ENCODE measurements at places on chromosomes 16 and 17. TPM values are rescaled to one million over a fixed set of nuclear protein-coding genes. Genes with fewer than 3 reads are reported as not detected.

The SOX9 gene
- not detected for total RNA-seq

The C17orf58 gene
- 1.2 TPM for total RNA-seq

The ZG16B gene
- total RNA-seq = not detected

The TM4SF5 gene
- total RNA-seq = not detected

The UTS2R gene
- total RNA-seq = not detected

The SPATA22 gene
- not detected for total RNA-seq

GRCh38 chr16:85642762-85643358 is 29.7 kb downstream of the GSE1 start:
- DNase-seq = no peak
- no peaks in the 10 kb centered on the region for H3K27me3 ChIP-seq
- no peak overlapping the region for H3K4me3 ChIP-seq
- no peaks in the 10 kb centered on the region for H3K36me3 ChIP-seq
- no peaks in the 10 kb centered on the region for H3K4me1 ChIP-seq

GRCh38 chr17:1399679-1400512 is at the start of gene YWHAE:
YWHAE (minus strand) TSS chr17:1400222; CDS start chr17:1400110, 112 bp downstream.
- peaks cover 3% of the 10 kb centered on the region for H3K36me3 ChIP-seq
- H3K27ac ChIP-seq = peak within 1 kb of the TSS; percentile 92
- peak; percentile 94 for DNase-seq
- H3K4me1 ChIP-seq = peaks cover 46% of the 10 kb centered on the region

DNA sequence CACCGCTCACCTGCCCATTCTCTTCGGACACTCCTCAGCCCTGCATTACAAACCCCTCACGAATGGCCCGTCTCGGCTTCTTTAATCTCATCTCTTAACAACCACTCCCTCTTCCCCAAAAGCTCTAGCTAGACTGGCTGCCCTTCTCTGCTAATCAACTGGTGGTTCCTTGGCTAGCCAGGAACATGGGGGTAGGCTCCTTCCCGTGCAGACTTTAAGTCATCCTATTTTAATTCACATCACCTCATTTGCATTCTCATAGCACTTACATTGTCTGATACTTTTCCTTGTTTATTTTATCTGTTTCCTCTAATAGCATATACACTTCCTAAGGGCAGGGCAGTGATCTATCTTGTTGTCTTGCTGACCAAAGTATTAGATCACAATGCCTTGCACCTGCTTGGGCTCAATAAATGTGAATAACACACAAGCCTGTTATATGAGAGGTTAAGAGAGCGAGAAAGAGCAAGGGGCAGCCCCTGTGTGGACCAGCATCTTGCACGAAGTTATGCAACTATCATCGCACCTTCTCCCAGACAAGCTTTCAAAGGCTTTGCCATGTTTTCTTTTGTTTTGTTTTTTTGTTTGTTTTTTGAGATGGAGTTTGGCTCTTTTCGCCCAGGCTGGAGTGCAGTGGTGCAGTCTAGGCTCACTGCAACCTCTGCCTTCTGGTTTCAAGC is 9.8 kb downstream of the TP53 start:
- no peaks in the 10 kb centered on the region for H3K27me3 ChIP-seq
- H3K4me3 ChIP-seq = no peak overlapping the region
- H3K4me1 ChIP-seq = no peaks in the 10 kb centered on the region
- no peak for DNase-seq
- H3K27ac ChIP-seq = no peak overlapping the region

DNA sequence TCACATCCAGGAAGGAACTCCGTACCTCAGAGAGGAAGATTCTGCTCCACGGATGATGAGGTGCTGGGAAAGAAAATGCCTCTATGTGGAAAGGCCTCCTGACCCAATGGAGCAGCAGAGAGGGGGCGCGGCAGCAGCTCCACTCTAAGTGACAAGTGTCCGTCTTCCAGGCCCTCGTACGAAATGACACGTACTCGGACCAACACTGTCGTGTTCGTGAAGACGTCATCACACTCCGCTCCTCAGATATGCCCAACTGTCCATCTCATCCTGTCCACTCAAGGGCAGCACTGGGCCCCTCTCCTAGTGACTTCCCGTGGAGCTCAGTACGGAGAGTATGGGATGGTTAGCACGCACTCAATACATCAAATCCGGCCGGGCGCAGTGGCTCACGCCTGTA is 32.2 kb downstream of the MRM3 start:
- H3K4me1 ChIP-seq = no peaks in the 10 kb centered on the region
- no peak for DNase-seq
- no peak overlapping the region for H3K27ac ChIP-seq

DNA sequence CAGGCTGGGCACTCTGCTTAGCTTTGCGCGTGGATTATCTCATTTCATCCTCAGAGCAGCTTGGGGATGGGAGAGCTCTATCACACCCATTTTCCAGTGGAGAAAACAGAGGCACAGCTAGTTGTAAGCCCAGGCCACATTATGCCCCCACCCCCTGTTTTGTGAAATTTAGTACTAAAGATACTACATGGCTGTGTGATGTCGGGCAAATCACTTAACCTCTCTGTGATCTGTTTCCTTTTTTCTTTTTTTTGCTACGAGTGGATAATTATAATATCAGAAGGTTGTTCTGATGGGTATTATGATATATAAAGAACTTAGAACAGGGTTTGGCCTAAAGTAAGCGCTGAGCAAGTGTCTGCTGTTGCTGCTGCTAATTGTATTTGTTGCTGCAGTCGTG is 41.6 kb downstream of the ABAT start:
- no peaks in the 10 kb centered on the region for H3K27me3 ChIP-seq
- peaks cover 4% of the 10 kb centered on the region for H3K36me3 ChIP-seq
- no peak for DNase-seq
- H3K27ac ChIP-seq = no peak overlapping the region
- H3K4me3 ChIP-seq = no peak overlapping the region
- no peaks in the 10 kb centered on the region for H3K4me1 ChIP-seq

DNA sequence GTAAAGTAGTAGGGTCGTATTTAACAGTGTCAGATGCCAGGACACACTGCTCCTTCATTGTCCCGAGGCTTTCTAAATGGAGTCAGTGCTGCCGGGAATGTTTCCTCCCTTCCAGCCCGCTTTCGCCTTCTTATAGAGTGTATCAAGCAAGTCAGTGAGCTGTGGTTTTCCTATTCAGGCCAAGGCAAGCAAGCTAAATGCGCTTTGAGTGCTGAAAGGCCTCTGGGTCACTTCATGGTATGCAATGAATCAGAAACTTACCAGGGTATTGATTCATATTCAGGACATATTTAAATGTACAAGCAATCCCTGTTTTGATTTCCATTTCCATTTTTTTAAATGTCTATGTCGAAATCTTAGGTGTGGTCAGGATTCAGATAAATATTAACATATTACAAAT is 327.9 kb upstream of the SOX9 start:
- H3K4me3 ChIP-seq = no peak overlapping the region
- H3K36me3 ChIP-seq = no peaks in the 10 kb centered on the region
- no peaks in the 10 kb centered on the region for H3K27me3 ChIP-seq
- no peak for DNase-seq
- H3K4me1 ChIP-seq = no peaks in the 10 kb centered on the region
